Fibroblast of skin of abdomen (primary cell): ENCODE measurements at places on chromosomes 2 and 18.

DNA sequence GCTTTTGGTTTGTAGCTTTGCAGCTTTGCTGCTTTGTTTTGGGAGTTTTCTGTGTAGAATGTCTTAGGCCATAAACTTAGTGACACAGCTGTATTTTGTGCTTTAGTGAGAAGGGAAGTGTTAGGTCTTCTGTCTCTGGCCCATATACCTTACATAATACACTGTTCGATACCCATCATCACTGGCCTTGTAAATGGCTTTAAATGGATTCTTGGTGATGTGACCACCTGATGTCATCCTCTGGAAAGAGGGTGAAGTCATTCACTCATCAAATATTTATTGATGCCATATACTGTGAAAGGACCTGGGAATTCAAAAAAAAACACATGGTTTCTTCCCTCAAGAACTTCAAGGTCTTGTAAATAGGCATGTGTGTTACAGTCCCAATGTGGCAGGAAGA lies 18.9 kb upstream of the SCYGR2 start:
- DNase-seq, result no peak

- no peak for DNase-seq
These were observed 280.5 kb downstream of the MBD5 start for GRCh38 chr2:148301362-148301761.

DNA sequence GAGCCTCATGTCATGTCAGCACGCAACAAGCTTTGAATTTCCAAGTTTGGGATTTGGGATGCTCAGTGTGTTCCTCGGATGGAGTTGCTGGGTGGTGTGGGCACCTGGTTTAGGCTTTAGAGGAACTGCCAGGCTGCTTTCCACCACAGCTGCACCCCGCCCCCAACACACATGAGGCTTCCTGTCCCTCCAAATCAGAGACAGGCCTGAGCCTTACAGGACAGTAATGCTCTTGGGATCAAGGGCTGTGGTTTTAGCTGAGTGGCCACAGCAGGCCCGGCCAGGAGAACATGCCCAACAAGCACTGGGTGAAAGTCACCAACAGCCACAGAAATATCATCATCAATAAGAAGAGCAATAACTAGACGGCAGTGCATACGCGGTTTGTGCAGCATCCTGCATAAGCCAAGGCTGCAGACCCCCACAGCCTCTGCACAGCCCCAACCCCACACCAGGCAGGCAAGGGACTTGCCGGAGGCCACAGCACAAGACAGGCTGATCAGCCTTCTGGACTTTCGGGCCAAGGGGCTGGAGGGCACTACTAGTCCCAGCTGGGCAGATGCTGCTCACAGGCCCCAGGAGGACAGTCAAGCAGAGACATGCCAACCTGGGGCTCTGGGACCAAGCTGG lies 29.7 kb upstream of the GPC1 start:
- DNase-seq, result no peak

DNA sequence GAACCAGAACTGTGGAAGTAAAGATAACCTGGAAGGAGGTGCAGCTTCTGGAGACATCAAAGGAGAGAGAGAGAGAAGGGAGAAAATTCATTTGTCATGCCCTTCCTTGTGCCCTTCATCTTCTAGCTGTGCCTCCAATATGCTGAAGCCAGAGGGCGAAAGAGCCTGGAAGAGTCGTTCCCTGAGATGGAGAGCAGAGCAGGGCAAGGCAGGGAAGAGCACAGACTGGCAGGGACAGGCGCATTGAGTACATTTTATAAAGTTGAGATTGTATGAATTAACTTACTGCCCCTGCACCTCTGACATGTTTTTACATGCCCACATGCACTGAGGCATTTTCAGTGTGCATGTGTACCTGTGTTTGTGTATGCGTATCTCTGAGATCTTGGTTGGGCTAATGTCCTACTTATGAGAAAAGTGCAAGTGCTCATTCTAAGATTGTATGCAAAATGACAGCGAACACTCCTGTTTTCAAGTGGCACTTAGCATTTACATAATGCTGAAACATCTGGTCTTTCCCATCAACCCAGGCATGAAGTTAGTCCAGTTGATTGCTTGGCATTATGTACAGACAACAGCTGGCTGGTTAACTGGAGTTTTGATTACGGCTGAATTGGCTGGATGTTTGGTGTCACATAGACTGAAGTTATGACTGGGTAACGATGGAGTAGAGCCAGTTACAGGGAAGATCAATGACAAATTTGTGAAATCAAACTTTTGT lies 23.7 kb upstream of the MMADHC start:
- no peak for DNase-seq

DNA sequence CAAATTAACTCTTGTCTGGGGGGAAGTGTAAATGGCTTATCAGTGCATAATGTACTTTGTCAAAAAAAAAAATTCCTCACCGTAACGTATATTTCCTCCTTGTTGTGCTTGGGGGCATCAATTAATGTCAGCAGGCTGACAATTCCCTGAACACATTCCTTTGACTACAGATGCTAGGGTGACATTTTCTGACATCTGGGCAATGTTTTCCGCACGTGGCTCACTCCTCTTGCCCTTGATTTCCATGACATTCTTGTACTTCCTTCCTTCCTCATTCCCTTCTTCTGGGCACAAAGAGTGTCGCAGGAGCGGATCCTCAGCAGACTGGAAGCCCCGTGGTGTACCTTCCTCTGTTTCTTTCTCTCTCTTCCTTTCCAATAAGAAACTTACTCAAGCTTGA lies 173.7 kb downstream of the SP3 start:
- DNase-seq, result no peak

- no peak for DNase-seq
These were observed 52.7 kb downstream of the RBMS1 start for GRCh38 chr2:160440888-160441287.

GRCh38 chr2:208099682-208100470 lies 24.4 kb downstream of the CRYGD start:
- DNase-seq, result no peak

GRCh38 chr2:190911813-190912212 lies 31.2 kb downstream of the GLS start:
- DNase-seq, result peak; percentile 63

- DNase-seq, result no peak
These were observed 105.4 kb upstream of the CNGA3 start for GRCh38 chr2:98240786-98241398.

GRCh38 chr18:69838620-69839411 lies 108.9 kb downstream of the CD226 start:
- DNase-seq, result no peak
